ENCODE measurements at places on chromosomes 4 and X.

DNA sequence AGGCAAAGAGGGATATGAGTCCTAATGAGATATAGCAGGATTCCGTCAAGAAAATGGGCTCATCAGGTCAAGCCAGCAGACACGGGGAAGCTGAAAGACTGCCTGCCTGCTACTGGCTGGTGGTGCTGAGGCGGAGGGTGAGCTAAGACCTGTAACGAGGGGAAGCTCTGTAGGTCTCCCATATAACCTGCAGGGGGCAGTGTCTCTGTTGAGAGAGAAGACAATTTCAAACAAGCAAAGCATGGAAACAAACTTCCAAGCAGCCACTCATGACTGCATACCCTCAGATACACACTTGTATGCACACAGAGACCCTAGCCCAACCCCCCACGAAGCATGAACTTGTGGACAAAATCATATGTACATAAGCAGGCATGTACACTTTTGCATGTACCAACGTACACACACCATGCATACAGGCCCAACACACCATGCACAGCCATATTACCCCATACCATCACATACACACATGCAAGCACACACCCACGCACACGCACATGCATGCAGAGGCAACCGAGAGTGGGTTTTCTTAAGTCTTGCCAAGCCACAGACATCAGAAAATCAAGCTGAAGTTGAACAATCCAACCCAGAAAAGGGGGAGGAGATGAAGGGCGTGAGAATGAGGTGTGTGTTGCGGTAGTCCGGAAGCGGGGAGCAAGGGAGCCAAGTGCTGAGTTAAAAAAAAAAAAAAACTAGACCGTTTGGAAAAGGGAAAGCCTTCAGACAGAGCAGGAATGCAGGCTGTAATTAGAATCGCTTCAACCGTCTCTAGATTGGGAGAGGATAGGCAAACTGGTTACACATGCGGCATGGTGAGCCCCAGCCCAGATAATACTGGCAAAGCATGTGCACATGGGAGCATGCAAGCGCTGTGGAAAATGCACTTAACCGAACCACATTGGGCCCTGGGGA is 71.0 kb downstream of the PJA1 start:
- DNase-seq, result no peak

DNA sequence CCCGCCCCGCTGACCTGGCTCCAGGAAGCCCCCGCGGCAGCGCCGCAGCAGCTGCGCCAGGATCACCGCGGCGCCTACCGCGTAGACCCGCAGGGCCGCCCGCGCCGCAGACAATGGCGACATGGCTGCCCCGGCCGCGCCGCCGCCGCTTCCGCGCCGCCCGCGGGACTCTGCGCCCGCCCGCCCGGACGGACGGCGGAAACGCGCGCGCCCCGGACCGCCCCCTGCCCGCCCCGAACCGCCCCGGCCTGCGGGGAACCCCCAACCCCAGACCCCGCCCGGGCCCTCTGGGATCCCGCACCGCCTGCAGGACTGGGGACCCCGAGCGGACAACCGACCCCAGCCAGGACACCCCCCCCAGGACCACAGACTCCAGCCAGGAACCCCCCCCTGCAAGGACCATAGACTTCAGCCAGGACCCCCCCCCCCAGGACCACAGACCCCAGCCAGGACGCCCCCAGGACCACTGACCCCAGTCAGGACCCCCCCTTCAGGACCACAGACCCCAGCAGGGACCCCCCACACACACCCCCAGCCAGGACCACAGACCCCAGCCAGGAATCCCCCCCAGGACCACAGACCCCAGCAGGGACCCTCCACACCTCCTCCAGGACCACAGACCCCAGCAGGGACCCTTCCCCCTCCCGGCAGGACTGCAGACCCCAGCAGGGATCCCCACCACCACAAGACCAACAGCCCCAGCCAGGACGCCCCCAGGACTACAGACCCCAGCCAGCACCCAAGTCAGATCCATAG is at the start of the genes DHRSX and ZBED1:
Gene DHRSX (minus strand): TSS at position 174 of the 756 bp plus-strand sequence. CDS start 51 bp downstream, at position 123.
Gene ZBED1 (minus strand): TSS at position 174 of the 756 bp plus-strand sequence. CDS start 10,257 bp downstream, outside the sequence.
- no peak for DNase-seq

- no peak for DNase-seq
Observed at GRCh38 chr4:147950841-147951240, 219.0 kb downstream of the ARHGAP10 start.

GRCh38 chr4:15934259-15934658 is 4.3 kb downstream of the FGFBP1 start:
- DNase-seq, result no peak

DNA sequence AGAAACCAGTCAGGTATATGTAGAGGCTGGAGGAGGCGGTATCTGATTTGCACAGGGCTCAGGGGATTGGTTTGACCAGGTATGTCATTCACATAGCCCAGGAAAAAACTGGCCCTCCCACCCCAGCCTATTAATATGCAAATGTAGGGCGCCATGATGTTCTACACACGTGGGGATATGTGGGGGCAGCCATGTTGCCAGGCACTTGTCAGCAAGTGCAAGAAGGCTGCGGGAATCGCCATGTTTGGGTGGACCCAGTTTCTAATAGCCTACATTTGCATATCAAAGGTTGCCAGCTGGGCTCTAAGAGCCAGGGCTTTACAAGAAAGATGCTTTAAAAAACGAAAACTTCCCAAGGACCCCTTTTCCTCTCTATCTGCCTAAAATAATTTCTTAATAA is 335.1 kb downstream of the SMARCA1 start:
- no peak for DNase-seq

GRCh38 chr4:169906104-169906503 is 120.1 kb downstream of the MFAP3L start:
- DNase-seq, result no peak

DNA sequence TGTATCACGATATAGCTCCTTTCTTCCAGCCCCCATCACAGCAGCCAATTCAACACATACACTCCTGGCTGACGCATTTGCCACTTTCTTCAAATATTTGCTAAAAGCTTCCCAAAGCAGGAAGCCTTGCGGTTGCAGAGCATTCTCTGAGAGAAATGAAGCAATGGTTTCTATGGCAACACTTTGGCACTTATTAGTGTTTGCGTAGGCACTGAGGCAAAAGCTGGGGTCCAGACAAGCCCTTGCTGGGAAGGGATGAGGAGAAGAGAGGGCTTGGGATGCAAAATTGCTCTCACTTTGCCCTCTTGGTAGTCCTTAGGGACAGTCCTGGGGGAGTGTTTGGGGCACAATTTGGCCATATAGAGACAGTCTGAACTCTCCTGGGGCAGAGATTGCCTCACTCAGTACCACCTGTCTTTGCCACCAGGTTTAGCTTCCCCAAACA is 55.0 kb upstream of the PAK3 start:
- DNase-seq, result no peak

- DNase-seq, result no peak
Observed at GRCh38 chrX:120549483-120550452, 11.0 kb downstream of the CUL4B start.

DNA sequence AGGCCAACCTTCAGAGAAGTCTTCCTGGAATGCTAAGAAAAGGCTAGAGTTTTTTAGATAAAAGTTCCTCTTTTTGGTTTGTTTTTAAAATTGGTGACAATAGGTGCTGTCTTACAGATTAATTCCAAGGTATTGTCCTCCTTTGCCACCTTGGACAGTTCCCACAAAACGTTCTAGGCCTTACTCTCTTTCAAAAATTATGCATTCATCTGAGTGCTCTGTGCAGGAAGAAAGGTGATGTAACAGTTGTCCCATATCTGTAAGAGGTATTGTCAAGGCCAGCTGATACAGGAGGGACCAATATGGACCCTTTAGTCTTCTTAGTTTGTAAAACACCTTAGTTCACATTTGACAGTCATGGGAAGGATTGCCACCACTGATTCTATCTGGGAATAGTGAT is 15.9 kb upstream of the CXCL5 start:
- DNase-seq, result no peak

GRCh38 chr4:176792326-176793059 is at the start of gene VEGFC:
TSS of gene VEGFC (minus strand) at chr4:176792922. CDS start at chr4:176792311, 611 bp downstream.
- DNase-seq, result peak; percentile 75

DNA sequence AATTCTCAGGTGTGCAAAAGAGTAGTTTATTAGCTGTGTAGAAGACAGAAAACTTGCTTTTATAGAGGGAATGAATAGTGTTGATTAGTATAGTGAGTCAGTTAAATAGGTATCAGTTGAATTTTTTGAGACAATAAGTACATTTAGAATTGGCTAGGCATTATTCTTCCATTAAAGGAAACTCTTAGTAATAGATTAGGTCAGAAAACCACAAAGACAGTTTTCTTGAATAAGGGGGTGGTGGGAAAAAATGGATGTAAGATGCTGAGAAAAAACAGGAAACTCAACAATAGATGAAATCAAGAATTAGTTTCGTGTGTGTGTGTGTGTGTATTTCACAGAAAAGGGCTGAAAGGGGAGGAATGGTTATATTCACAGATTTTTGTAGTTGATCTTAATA is 16.8 kb downstream of the CD38 start:
- DNase-seq, result no peak

- DNase-seq, result peak; percentile 48
Observed at GRCh38 chr4:101730291-101731117, 60.0 kb upstream of the BANK1 start.

GRCh38 chrX:138996268-138996667 is 284.8 kb upstream of the FGF13 start:
- DNase-seq, result no peak

- no peak for DNase-seq
Observed at GRCh38 chr4:93710101-93710846, 118.3 kb upstream of the ATOH1 start.

DNA sequence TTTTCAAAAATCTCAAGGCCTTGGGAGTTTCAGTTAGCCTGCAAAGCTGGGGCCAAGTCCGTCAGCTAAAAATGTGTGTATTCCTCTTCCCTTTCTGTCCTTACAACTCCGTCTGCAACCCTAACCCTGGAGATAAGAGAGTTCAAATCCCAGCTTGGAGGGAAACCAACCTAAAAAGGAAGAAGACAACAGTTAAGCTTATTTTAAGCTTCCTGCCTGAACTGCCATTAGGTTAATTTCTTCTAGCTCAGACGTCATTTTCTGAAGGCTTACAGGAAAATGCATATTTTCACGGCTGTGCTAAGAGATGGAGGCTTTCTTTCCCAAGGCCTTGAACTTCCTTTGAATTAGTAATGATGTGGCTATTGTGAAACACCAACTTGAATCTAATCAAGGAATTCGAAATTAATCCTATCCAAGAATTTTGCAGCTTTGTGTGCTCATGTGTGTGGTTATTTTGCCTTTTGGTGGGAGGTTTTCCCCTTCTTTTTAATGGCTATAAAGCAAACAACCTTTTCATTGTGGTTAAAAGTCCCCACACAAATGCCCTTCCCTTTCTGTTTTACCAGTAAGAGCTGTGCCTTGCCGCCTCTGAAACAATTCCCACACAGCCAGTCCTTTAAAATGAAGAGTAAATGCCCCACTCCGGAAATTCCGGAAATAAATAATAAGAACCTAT is 103.5 kb downstream of the IRF2 start:
- no peak for DNase-seq

DNA sequence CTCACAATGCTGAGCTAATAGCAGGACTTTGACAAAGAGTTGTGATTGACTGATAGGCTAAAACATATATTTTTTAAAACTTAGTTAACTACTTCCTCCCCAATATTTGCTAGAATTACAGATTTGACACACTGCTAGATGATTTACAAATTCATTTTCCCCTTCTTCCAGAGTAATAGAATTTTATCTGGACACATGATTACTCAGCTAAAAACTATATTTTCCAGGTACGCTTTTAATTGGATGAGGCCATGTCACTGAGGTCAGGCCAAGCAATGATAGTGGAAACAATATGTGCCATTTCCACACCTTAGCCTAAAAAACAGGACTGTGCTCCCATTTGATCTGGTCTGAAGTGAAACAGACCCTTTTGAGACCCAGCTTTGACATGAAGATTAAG is 193.3 kb upstream of the PGRMC2 start:
- DNase-seq, result no peak

DNA sequence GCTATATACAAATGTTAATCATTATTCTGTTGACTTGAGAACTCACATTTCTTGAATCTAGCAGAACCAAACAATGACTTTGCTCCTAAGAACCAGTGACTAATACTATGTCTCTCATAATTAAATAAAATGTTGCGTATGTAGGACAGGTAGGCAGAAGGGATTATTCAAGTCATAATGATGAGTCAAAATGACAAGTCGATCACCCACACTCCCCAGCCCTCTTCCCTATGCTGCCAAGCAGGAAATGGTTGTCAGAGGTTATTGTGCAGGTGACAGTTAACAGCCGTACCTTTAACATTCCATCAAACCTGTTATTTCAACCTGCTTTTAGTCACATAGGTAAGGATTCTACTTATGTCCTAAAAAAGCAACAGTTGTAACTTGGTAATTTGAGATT is 22.0 kb upstream of the STK26 start:
- no peak for DNase-seq

GRCh38 chr4:76989391-76990061 is 40.0 kb downstream of the SEPTIN11 start:
- no peak for DNase-seq

DNA sequence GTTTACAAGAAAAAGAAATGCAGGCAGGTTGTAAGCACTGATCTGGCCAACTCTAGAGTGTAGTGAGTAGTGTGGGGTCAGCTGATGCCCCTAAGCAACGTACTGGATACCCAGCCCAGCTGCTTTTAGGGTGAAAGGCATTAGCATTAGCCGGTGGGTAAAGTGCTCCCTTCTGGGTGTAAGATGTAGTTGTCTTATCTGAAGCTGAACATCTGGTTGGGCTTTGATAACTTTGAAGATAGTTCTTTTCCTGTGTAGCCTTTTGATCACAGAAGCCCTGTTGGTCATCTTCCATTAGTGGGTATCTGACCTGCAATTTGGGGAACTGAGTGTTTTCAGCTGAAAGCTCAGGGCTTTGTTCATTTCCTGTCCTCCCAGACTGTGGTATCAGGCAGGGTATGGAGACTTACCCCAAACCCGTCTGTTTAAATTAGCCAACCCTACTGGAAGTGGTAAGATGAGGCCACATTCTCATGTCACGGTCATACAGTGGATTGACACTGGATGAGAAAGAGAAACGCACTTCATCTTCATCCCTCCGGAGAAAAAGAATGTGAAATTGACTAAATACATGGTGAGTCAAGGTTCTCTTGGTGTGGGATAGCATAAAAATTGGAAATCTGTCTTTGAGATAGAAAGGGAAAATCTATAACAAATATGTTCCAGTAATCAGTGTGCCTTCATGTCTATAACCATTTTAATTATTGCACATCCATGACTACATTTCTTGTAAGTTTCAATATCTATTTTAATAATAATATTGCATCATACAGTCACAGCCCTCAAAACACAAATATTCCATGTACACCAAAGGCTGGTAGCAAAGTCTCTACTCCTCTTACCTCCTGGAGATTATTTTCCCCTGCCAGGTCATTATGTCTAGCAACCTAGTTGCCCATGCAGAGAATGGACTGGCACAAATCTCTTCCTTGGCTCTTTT is 8.7 kb downstream of the RHOH start:
- no peak for DNase-seq

GRCh38 chr4:152364383-152364782 is 171.5 kb downstream of the FBXW7 start:
- no peak for DNase-seq

GRCh38 chrX:39819921-39820849 is 277.6 kb downstream of the BCOR start:
- no peak for DNase-seq

- no peak for DNase-seq
Observed at GRCh38 chr4:168857009-168857408, 153.0 kb downstream of the CBR4 start.

- no peak for DNase-seq
Observed at GRCh38 chrX:134782796-134783195, 124.5 kb upstream of the PLAC1 start.

GRCh38 chr4:156634612-156635011 is 337.0 kb downstream of the PDGFC start:
- no peak for DNase-seq

GRCh38 chrX:10618961-10619360 is 1.4 kb downstream of the MID1 start:
- DNase-seq, result no peak

- no peak for DNase-seq
Observed at GRCh38 chrX:1358793-1359476, 22.4 kb downstream of the IL3RA start.
